ENCODE measurements at places on chromosomes 2 and 18.

GRCh38 chr2:16325976-16326510 is 339.6 kb downstream of the CYRIA start:
- no peak for DNase-seq

DNA sequence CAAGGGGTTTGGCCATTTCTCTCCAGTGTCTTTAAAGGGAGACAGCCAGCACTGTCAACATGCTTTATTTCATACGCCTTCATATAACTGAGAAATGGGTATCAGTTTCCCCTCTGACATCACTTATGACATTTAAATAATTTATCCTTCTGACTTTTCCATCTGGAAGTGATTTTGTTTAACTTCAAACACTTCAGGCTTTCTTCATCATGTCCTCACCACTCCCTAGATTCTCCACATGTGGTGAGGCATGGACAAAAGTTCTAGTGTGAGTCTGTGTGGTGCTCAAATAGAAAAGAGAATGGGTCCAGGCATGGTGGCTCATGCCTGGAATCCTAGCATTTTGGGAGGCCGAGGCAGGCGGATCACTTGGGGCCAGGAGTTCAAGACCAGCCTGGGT is 158.6 kb downstream of the TXNL1 start:
- DNase-seq: no peak

DNA sequence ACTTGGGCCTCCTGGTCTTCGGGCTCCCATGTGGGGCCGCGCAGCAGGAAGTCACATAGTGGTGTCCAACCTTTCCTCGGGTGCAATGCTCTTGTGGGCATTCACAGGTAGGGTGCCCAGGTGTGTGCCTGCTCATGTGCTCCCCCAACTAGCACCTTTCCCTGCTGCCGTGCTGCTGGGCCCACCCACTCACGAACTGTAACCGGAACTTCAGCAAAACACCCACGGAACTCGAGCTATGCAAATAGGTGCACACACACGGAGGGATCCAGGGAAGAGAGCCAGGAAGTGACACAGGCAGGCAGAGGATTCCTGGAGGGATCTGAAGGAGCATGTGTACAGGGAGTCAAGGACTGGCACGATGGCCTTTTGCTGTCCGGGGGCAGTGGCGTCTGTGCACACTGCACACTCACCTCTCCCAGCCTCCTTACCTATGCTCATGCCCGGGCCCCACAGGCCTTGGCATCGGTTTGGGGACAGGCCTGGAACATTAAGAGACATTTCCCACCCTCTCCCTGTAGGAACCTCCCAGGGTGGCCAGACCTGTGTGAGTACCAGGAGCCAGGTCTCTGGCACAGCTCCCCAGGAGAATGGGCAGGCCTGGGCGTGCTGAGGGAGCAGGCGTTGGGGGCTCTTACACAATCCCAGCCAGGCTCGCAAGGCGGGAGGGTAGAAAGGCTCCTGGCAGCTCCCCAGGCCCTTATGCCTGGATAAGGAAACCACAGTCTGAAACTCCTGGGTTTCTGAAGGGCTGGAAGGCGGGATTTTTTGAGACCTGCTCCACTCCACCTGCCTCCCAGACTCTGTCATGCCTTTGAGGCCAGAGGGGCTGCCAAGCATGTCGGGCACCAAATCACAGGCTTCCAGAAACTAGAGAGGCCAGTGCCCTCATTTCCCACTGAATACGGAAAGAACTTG is 6.6 kb upstream of the PTMA start:
- no peak for DNase-seq

- DNase-seq: no peak
Measured at GRCh38 chr18:22169889-22170420, 566 bp downstream of the GATA6 start.

DNA sequence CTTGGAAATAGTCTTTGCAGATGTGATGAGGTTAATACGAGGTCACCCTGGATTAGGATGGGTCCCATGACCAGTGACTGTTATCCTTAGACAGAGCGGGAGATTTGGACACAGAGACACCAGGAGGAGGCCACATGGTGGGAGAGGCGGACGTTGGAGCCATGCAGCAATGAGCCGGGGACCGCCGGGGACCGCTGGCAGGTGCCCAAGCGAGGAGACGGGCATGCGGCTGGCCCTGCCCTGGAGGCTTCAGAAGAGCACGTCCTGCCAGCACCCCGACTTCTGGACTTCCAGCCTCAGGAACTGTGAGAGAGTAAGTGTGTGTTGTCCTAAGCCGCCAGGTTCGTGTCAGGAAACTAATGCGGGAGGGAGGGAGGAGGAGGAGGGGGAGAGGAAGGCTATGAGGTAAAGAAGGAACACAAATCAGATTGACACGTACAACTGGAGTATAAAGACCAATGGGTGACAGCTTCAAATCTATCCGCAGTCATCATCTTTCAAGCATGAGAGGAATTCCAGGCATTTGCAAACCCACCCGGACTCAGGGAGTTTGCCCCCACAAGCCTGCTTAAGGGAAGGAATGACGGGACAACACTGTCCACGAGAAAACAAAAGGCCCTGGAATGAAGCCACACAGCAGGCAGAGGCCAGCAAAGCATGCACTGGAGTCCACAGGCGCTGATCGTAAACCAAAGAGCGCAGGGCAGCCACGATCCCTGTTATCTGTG is 11.6 kb upstream of the BOK start:
- no peak for DNase-seq

DNA sequence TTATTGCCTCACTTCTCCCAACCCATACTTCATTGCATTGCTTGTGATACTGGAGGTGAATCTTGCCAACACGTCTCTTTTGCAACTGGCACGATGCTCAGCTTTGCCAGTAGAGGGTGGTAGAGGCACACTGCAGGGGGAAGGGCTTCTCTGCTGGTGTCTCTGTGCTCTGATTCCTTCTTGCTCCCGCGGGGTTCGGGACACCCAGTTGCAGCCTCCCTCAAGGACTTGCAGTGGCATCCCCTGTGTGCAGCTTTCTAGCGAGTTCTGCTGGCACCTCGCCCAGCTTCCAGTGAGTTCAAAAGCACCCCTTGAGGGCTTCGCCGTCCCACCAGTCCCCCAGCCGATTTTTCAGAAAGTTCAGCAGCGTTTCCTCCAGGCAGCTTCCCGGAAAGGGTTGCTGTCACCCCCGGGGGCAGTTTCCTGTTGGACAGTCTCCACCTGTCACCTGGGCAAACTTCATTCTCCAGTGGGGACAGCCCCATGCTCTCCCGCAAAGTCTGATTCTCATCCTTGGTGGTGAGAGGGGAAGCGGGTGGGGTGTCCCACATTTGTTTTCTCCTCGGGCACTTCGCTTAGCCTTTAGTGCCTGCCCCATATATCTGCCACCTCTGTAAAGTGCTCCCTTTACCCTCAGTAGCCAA is 35.4 kb upstream of the EN1 start:
- DNase-seq: peak; percentile 52

- DNase-seq: no peak
Measured at GRCh38 chr18:23893653-23894052, 120.9 kb upstream of the TTC39C start.

- DNase-seq: no peak
Measured at GRCh38 chr18:52342456-52342855, 2.5 kb downstream of the DCC start.

DNA sequence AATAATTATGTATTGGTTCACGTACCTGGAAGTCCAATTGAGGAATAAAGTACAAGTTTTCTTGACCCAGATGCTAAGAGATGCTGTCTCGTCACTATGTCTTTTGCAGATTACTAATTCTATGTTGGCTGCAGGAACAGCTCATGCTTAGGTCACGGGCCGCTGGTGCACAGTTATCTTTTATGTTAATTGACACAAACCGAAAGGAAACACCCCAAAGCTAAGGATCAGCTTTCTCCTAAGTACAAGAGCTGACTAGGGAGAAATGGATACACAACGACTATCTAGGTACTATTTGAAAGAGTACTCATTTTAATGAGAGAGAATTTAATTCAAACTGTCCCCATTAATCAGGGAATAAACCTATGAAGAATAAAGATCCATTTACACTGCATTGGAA is 217.7 kb upstream of the SLC35G4 start:
- DNase-seq: no peak

DNA sequence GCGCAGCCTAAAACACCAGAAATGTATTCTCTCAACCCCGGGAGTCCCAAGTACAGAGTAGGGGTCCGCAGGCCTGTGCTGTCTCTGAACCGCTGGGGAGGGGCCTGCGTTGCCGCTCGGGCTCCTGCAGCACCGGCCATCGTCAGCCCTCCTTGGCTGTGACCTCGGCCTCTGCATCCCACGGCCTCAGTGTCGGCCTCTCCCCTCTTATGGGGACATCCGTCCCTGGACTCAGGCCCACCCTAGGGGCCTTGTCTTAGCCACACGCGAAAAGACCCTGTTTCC is 50.5 kb downstream of the KCNG2 start:
- DNase-seq: no peak

GRCh38 chr2:181364492-181365170 is 92.6 kb upstream of the ITGA4 start:
- DNase-seq: no peak

DNA sequence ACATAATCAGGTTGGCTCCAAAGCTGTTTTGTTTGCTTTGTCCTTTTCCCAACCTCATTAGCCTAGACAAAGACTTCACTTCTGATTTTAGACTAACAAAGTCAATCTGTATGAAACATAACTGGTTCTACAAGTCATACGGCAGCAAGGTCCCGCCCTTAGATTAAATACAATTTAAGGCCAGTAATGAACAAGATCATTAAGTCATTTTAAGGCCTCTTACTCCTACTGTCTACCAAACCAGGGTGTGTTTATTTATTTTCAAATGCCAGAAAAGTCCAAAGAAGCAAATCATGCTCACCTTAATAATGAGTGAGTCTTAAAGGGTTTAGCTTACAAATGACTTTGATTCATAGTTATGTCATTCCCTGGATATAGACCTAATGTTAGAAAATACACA is 148.4 kb upstream of the ACVR2A start:
- no peak for DNase-seq

DNA sequence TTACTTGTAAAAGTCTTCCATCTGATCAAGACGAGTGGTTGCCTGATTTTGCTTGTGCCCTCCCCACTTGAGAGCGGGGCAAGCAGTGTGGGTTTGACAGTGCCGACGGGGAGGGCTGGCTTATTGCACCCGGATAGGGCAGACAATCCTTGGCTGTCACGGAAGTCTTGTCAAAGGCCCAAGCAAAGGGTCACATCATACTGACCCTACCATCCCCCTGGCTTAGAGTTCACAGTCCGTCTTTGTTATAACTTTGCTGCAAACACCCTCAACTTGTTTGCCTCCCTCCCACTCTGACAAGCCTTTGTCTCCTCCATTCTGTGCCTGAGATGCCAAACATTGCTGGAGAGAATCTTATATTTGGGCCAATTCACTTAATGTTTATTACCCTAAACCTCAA is 165.9 kb upstream of the MSH6 start:
- no peak for DNase-seq

DNA sequence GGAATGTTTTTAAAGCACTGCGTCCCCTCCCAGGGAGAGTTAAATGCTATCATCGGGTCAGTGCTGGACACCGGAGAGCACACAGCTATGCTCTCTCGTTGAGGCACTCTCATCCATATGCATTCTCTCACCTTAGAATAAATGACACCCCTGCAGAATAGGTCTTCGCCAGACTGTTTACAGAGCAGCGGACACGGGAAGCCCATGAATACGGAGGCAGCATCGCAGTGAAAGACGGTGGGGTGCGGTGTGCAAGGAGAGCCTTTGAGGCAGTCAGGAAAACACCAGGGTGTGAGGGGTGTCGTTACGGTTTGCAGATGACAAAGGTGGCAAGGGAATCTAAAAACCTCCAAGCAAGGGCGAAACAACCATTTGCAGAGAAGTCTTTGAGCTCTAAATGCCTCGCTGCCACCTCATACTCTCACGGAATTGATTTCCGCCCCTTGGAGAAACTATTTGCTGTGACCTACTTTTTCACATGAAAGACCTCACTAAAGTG is 169.2 kb upstream of the FHL2 start:
- no peak for DNase-seq

- no peak for DNase-seq
Measured at GRCh38 chr18:54720620-54721019, 107.7 kb upstream of the RAB27B start.

DNA sequence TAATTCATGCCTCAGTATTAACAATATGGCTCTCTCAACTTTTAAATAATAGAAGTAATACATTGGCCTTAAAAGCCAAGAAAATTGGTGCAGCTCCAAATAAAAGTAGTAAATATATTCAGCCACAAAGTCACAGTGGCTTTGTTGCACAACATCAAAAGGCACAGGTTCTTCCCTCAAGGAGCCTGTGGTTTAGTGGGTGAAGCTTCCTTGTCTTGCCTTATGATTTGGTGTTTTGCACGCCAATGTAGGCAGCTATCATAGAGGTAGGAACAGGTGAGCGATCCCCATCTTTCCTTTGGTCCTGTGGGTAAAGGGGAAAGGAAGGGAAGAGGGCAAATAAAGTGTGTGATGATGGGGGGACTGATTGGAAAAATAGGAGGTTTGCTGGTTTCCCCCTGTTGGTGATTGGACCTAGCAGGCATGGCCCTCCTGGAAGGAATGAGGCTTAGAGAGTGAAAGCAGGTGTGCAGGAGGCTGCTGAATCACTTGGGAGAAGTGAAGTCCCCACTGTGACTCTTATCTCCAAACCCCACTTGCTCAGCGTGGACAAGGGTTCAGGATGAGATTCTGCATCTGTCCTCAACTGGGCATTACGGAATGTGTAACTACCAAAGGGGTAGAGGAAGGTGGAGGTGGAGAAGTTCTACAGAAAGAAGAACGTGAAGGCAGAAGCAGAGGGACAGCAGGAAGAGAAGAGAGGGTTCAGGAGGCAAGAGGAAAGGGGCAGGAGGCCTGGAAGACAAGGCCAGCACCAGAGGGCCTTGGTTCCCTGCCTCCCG is 20.1 kb upstream of the TNP1 start:
- no peak for DNase-seq

GRCh38 chr2:85420536-85421259 is 2.2 kb downstream of the SH2D6 start:
- peak; percentile 92 for DNase-seq

DNA sequence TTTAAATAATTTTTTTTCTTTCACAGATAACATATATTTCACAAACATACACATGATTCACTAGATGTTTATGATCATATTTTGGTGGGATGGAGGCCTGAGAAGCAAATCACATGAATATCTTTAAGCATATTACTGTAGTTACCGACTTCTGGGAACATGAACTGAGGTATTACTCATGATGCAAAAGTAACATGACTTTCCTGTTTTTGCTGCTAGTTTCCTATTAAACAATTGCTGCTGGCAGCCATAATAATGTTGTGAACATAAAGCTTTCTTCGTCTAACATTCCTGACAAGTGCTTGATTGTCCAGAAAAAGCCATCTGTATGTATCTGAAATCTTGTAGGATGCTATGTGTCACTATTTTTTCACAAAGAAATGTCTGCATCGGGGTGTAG is 145.4 kb downstream of the MTX2 start:
- DNase-seq: no peak

Measured in activated CD4-positive, alpha-beta memory T cell treated with anti-CD3 and anti-CD28 coated beads, Interleukin-2, amount 10 ng/mL, durations not matched to agents 7 days and 5 days (primary cell).